NCI-H2029 (cell line): ENCODE measurements at places on chromosomes 5 and 9.

- no peak for DNase-seq
These were observed 256.5 kb upstream of the ZNF608 start for GRCh38 chr5:125002727-125003598.

DNA sequence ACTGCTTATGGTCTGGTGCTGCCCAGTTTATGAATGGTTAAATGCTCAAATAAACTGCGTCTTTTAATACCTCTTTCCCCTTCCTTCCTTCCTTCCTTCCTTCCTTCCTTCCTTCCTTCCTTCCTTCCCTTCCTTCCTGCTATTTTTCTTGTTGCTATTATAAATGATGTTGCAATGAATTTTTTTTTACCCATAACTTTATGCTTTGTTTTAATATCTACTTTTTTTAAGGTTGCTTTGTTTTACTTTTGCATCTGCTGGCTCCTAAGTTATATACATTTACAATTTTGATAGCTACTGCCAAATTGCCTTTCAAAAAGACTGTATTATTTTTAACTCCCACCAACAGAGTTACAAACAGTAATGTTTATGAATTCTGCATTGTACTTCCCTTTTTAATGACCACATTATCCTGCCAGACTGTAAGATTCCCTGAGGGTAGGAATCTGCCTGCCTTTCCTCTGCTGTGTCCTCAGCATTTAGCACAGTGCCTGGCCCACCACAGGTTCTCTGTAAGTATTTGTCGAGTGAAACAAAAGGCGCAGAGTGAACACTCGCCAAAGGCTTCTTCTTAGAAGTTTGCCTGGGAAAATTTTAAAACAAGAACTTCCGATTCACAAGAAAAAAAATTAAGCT, 36.9 kb downstream of the KIF4B start:
- DNase-seq, result no peak

DNA sequence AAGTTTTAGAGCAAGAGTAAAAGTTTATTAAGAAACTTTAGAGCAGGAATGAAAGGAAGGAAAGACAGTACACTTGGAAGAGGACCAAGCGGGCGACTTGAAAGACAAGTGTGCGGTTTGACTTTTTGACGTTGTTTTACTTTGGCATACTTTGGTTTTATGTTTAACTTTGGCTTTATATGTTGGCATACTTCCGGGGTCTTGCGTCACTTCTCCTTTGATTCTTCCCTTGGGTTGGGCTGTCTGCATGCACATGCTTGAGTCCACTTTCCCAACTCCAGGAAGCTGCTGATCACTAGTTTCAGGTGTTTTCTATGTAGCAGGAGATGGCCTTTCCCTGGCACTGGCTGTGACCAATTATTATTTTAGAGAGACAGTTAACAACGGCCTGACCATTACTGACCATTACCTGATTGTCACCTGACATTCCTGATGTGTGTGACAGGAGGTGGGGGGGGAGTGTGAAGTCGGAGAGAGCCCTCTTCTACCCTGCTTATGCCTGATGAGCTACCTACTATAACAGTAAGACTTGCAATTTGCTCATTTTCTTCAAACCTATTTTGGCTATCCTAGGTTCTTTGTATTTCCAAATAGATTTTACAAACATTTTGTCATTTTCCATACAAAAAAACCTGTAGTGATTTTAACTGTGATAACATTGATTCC, 45.5 kb downstream of the TNFSF8 start:
- DNase-seq, result no peak

GRCh38 chr9:88775037-88775471, 216.2 kb upstream of the S1PR3 start:
- no peak for DNase-seq
